Activated T-cell treated with anti-CD3 and anti-CD28 coated beads, Interleukin-2, amount 50 U/mL, for 4 hours (primary cell): ENCODE measurements at places on chromosomes 11 and 22. TPM values are rescaled to one million over a fixed set of nuclear protein-coding genes. Genes with fewer than 3 reads are reported as not detected.

The FAM180B gene
- total RNA-seq = not detected

GRCh38 chr22:41845380-41846267 is 12.7 kb downstream of the SREBF2 start:
- DNase-seq = no peak

GRCh38 chr22:24444729-24445466 is 17.5 kb downstream of the ADORA2A start:
- no peak for DNase-seq

DNA sequence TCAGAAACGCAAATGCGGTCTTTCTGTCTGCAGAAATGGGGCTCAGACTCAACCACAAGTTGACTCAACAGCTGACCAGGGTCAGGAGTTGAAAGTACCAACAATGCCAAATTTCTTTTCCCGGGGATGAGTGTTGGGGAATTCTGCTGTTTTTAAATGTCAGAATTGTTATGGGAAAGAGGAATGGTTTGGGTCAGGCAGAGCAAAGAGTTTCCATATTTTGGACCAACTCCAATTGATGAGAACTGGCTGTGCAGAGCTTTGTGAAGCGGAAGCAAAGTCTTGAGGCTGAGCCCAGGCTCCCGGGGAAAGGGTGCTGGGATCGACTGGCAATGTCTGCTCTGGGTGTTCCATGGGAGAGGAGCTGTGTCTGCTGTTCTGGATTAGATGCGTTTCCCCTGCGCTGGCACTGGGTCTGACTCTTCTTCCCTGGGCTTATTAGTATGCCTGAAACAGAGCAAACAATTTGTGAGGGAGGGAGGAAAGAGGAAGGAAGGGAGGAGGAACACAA is 36.2 kb downstream of the TXN2 start:
- DNase-seq = no peak

- no peak for DNase-seq
Observed at GRCh38 chr22:30192427-30192826, 54.1 kb downstream of the LIF start.

The SMDT1 gene
- 84.0 TPM for total RNA-seq

DNA sequence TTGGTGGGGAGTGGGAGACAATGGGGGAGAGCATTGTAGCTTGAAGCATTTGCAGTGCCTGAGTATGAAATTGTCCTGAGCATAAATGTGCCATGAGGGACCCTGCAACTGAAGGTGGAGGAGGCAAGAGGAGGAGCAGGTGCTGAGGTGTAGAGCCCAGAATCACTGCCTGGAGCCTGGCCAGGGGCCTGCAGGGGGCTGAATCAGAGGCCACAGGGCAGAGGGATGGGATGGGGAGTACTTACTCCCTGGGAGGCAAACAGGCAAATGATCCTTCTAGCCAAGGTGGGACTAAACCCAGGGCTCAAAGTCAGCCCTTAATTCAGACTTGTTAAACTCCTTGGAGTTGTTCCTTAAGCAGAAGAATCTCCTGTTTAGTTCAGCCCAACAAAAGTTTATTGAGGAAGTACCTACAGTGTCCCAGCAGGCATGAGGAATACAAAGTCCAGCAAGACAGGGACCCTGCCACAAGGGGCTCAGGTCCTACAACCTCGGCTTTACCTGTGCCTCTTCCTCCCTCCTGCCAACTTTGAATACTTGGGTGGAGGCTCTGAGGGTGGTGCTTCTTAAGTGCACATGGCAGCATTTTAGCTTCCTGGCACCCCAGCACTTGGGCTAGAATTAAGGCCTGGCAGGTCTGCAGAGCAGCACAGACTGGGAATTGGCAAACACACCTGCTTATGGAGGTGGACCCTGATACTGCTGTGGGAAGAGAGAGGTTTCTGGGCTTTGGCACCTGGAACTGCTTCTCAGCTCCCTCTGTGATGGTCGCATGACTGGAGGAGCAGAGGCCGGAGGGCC is 20.0 kb downstream of the MICAL2 start:
- DNase-seq = no peak

DNA sequence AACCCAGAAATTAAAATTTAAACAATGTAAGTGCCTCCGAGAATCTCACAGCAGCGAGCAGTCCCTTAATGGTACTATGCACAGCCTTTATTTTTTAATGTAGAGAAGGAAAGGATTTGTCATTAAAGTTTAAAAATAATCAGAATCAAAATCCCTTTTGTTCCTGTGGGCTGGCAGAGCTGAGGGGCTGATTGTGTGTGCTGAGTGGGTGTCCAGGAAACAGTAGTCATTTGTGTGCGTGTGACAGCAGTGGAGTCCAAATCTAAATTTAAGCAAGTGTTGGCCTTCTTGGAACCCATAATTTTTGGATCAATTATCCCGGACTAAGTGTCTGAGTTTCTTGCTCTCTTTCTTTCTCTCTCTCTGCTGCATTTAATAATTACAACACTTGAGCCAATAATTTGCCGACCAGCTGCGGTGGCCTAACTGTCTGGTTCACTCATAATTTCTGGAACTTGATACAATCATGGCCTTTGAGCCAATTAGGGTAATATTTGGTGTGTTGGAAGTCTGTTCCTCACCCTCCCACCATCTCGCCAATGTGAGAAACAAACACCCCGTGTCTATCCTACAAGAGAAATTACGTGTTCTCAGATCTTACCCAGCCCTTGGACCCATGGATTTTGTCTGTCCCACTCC is 528.0 kb downstream of the SOX6 start:
- no peak for DNase-seq
